ENCODE measurements at places on chromosomes 7 and 10.

DNA sequence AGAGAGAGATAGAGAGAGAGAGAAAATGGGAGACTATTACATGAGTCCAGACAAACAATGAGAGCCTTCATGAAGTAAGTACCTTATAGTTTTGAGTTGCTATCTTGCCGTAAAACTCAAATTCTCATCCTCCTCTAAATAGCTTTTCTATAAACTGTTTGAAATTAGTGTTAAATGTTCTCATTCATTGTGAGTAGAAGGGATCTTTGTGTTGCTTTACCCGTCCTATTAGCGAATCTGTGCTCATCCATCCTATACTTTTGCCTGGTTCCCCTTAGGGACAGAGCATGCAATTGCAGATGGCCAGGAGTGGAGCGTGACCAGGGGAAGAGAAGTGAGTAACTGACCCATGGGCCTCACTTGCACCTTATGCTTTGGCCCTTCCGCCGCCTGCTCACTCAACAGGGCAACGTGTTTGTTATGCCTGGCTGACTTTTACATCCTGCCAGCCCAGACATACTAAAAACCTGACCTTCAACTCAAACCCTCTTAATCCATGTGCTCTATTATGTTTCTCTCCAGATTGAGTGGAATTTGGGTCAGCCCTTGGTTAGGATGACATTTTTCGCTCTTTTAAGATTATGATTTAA, 244.2 kb upstream of the YAE1 start:
- DNase-seq, result no peak

DNA sequence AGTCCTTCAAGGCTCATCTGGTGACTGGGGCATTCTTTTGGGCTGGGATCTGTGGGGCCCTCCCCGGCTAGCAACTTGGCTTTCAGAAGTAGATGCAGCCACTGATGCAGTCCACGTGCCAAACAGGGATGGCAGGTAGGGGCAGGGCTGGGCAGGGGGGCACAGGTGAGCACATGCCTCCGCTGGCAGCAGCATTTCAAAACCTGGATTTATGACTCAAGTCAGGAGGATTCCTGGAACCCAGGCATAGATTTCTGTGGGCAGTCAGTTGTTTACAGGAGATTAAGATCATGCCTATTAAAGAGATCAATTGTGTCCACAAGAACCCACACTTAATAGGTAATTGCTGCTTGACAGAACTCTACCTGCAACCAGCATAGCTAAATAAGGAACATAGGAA, 839 bp upstream of the HABP2 start:
- DNase-seq, result no peak

DNA sequence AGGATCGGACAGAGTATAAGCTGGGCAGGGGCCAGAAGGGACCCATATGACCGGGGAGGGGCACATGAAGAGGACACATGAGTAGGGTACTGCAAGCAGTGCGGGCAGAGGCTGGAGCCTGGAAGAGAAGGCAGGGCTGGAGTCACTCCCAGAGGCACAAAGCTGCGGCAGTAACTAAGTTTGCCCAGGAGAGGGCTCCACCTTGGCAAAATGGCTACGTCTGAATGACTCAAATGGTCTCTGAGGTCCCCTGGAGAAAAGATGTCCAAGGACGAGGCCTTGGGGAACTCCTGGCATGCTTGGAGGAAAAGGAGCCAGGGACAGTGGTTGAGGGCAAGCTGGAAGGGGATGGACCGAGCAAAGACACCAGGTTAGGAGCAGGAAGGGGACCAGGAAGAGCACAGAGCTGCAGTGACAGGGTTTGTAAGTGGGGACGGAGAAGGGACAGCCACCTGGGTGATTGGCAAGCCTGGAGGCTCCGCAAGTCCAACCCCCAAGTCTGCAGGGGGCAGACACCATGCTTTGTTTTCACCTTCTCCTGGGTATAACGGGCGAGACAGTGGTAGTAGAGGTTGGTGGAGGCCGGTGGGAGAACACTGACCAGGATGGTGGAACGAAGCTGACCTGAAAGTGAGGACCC, 43.1 kb upstream of the LBX1 start:
- peak; percentile 86 for DNase-seq

- DNase-seq, result no peak
Measured at GRCh38 chr10:75663947-75664664, 232.7 kb downstream of the LRMDA start.

GRCh38 chr7:152922318-152923081, 162.9 kb downstream of the ACTR3B start:
- no peak for DNase-seq

GRCh38 chr10:37774351-37774750, 83.1 kb downstream of the ZNF248 start:
- no peak for DNase-seq

- DNase-seq, result peak; percentile 81
Measured at GRCh38 chr7:28623105-28623730, 210.9 kb downstream of the CREB5 start.

- DNase-seq, result peak; percentile 86
Measured at GRCh38 chr7:129091484-129092002, 36.6 kb upstream of the TNPO3 start.

- DNase-seq, result no peak
Measured at GRCh38 chr10:18159557-18159956, 19.3 kb downstream of the CACNB2 start.

All from adipocyte (in vitro differentiated cells).